Esophagus muscularis mucosa (tissue), 4 donors: ENCODE measurements at places on chromosomes 13 and 19. TPM values are rescaled to one million over a fixed set of nuclear protein-coding genes. Genes with fewer than 3 reads are reported as not detected.

Gene ZNF134
- total RNA-seq, result 20.2 TPM

Gene PPP6R1
- 75.5 TPM for total RNA-seq

DNA sequence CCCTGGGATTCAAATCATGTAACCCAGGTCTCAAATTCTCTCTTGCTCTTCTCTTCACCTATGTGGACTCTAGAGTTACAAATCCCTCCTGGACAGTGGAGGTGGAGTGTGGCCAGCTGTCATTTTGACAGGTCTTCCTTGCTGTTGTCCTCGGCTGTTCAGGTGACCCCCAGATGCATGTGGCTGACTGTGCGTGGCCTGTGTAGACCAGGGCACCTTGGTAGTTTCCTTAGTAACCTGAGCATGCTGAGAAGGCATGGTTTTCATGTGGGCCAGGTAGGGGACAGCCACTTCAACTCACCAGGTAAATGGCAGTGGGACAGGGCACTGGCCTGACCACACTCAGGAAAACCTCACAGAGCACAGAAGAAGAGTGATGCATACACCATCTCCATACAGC, 155.0 kb upstream of the TSHZ3 start:
- DNase-seq, result peak; percentile 82

DNA sequence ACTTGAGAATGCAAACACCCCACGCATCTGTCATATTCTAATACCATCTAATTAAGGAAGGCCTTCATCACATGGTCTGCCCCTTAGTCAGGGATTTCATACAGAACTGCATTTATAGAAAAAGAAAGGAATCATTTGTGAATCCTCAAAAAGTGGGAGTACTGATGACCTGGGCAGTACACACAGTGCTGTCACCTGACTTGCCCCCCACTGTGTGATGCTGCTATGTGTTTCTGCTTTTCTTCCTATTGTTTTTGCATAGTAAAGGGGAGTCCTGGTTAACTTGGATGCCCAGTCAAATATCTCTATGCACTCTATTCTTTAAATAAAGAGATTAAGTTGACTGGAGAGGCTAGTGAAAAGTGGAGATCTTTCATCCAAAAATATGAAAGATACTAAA, 1921.2 kb upstream of the PRR20A start:
- no peak for DNase-seq

DNA sequence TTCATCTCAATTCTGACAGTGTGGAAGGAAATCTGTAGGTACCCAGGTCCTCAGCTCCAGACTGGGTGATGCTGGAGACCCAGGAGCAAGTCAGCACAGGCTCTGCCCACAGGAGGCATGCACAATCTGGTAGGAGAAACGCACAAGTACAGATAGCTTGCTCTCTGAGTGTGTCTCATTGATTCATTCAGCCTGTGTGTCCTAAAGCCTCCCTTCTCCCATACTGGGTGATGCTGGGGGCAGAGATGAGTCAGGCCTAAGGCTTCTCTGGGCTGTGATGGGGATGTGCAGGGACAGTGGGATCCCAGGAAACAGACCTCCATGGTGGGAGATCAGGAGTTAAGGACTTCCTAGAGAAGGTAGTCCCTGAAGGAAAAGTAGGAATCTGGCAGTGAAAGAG, 6.8 kb downstream of the ZNF526 start:
- no peak for DNase-seq
